Natural killer cell treated with Interleukin-12 subunit alpha and Interleukin-12 subunit beta and Interleukin-15 and Interleukin-18, amount 100 ng/mL, for 72 hours (primary cell): ENCODE measurements at places on chromosomes 5 and 9. TPM values are rescaled to one million over a fixed set of nuclear protein-coding genes. Genes with fewer than 3 reads are reported as not detected.

DNA sequence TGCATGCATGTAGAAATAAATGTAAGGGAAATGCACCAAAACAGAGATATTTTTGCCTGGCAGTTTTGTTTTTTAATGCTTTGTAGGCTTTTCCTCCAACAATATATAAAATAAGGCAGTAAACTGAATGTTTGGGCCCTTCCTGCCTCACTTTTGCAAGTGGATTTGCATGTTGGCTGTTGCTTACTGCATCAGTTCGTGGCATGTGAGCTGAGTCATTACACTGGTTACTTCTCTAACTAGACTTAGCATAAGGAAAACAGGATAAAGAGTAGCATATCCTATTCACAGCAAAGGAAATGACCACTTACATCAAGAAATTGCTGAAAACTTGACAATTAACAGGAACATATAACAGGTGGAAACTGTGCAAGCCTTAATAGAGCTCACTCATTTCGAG lies 113.4 kb downstream of the TLE1 start:
- no peak overlapping the region for H3K4me3 ChIP-seq
- H3K36me3 ChIP-seq: no peaks in the 10 kb centered on the region

DNA sequence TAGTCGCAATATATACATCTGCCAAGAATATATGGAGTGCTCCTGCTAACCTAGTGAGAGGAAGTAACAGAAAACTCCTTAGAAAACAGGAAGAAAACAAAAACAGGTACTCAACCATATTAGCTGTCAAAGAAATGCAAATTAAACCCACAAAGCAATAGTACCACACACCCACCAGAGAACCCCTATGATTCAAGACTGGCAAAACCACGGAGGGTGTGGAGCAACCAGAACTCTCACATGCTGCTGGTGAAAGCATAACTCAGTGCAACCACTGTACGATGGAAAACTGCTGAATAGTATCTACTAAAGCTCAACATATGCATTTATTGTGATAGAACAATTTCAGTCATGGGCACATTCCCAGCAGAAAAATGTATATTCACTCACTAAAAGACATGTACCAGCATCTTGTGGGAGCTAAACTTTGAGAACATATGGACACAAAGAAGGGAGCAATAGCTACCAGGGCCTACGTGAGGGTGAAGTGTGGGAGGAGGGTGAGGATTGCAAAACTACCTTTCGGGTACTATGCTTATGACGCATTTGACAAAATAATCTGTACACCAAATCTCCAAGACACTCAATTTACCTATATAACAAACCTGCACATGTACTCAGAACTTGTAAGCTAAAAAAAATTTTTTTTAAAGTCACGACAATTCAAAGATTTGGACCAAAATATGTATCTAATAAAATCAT lies 34.0 kb downstream of the PTPN3 start:
- peaks cover 25% of the 10 kb centered on the region for H3K27me3 ChIP-seq
- no peaks in the 10 kb centered on the region for H3K36me3 ChIP-seq
- H3K4me1 ChIP-seq: no peaks in the 10 kb centered on the region
- H3K27ac ChIP-seq: no peak overlapping the region
- DNase-seq: no peak

GRCh38 chr9:134880484-134881312 lies at the start of gene FCN2:
Gene FCN2, plus strand, starts transcription at chr9:134880810. Its CDS starts 12 bp downstream, at chr9:134880822.
- H3K27me3 ChIP-seq: peaks cover 17% of the 10 kb centered on the region
- DNase-seq: no peak
- no peak within 1 kb of the TSS for H3K27ac ChIP-seq
- H3K4me1 ChIP-seq: no peaks in the 10 kb centered on the region
- no peak within 1 kb of the TSS for H3K4me3 ChIP-seq

- H3K4me3 ChIP-seq: no peak overlapping the region
- DNase-seq: no peak
- peaks cover 10% of the 10 kb centered on the region for H3K4me1 ChIP-seq
- H3K27ac ChIP-seq: no peak overlapping the region
Measured at GRCh38 chr9:6495466-6495865, 82.5 kb downstream of the UHRF2 start.

GRCh38 chr5:142981886-142982820 lies 212.0 kb downstream of the ARHGAP26 start:
- H3K4me1 ChIP-seq: peaks cover 76% of the 10 kb centered on the region
- peak overlapping the region; percentile 96 for H3K27ac ChIP-seq
- H3K4me3 ChIP-seq: peak overlapping the region; percentile 89
- H3K27me3 ChIP-seq: no peaks in the 10 kb centered on the region
- DNase-seq: no peak

DNA sequence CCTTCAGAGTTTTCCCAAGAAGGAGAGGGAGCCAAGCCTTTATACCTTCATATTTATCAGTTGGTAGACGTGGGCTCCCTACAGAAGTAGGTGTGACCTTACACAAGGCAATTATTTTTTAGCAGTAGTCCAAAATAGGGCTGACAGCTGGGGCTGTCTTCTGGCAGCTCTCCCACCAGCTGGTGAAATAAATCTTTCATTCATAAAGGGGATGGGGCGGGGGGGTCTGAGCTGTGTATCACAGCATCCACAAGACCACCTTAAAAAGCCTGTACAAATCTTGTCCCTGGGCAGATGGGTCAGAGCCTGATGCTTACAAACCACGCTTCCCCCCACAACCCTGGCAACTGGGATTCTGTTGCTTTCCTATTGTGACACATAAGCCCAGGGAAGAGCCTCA lies 19.7 kb downstream of the CSF2 start:
- DNase-seq: no peak
- H3K36me3 ChIP-seq: peaks cover 5% of the 10 kb centered on the region
- peak overlapping the region; percentile 84 for H3K27ac ChIP-seq

DNA sequence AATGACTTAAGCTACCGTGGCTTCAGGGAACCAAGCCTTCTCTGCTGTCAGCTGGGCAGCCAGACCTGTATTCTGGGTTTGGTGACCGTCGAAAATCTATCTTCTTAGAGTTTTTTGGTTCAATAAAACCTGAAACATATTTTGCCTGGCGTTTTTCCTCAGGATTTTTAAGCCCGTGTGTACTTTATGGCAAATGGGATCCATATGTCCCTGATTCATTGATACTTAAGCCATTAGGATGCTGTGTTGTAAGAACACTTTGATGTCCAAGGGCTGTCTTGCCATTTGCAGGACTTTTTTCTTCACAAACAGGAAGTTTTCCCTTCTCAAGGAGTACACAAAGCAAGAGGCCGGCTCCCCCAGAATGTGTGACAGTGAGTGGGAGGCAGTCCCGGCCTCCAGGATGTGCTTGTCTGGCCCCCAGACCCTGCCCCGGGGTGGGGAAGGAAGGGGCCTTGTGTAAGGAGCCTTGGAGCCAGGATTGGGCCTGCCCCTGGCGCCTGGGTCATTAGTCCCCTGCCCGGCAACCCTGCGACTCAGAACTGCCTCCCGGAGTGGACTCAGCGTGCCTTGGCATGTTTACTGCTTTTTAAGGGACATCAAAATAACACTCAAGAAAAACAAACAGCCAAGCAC lies 83.4 kb upstream of the SMIM23 start:
- H3K4me1 ChIP-seq: no peaks in the 10 kb centered on the region
- no peak overlapping the region for H3K27ac ChIP-seq
- DNase-seq: no peak
- H3K27me3 ChIP-seq: peaks cover 6% of the 10 kb centered on the region

- H3K27me3 ChIP-seq: no peaks in the 10 kb centered on the region
- DNase-seq: no peak
- H3K4me1 ChIP-seq: no peaks in the 10 kb centered on the region
- H3K4me3 ChIP-seq: no peak overlapping the region
- no peak overlapping the region for H3K27ac ChIP-seq
- no peaks in the 10 kb centered on the region for H3K36me3 ChIP-seq
Measured at GRCh38 chr5:16065831-16066230, 113.8 kb downstream of the MARCHF11 start.

LHX6 gene
- total RNA-seq: not detected

TXNDC8 gene
- not detected for total RNA-seq

NRG2 gene
- not detected for total RNA-seq

WDR41 gene
- 33.3 TPM for total RNA-seq

CDX1 gene
- not detected for total RNA-seq

FRRS1L gene
- not detected for total RNA-seq

ZBED3 gene
- 0.17 TPM for total RNA-seq

SLC36A3 gene
- not detected for total RNA-seq
